ENCODE measurements at places on chromosomes 13 and 19. TPM values are rescaled to one million over a fixed set of nuclear protein-coding genes. Genes with fewer than 3 reads are reported as not detected.

The SELENOV gene
- total RNA-seq, result not detected

The GRIN2D gene
- total RNA-seq, result 0.15 TPM

The N4BP2L1 gene
- total RNA-seq, result 12.9 TPM

The OSCAR gene
- total RNA-seq, result 0.29 TPM

The SLITRK6 gene
- not detected for total RNA-seq

The FAM174C gene
- total RNA-seq, result 105 TPM

The PEG3 gene
- total RNA-seq, result not detected

The FLT3 gene
- not detected for total RNA-seq

The FFAR3 gene
- total RNA-seq, result 0.38 TPM

The UGGT2 gene
- total RNA-seq, result not detected

The ZNF575 gene
- 2.2 TPM for total RNA-seq

The SERTM1 gene
- total RNA-seq, result not detected

The CBARP gene
- 0.95 TPM for total RNA-seq

The PSG2 gene
- total RNA-seq, result not detected

The GRIN3B gene
- not detected for total RNA-seq

The TYK2 gene
- 199 TPM for total RNA-seq

The RPS16 gene
- 2,748 TPM for total RNA-seq

The TRAPPC5 gene
- total RNA-seq, result 71.1 TPM

The SOX1 gene
- total RNA-seq, result not detected

The MBD3L2 gene
- not detected for total RNA-seq

The TMEM161A gene
- total RNA-seq, result 30.4 TPM

The ZNF837 gene
- 1.7 TPM for total RNA-seq

The FGF22 gene
- total RNA-seq, result not detected

The SPATA13 gene
- total RNA-seq, result 54.7 TPM

The ARL11 gene
- 0.19 TPM for total RNA-seq

The ZIC5 gene
- total RNA-seq, result not detected

The TLE2 gene
- 3.1 TPM for total RNA-seq

The SHISA7 gene
- not detected for total RNA-seq

The MIA gene
- not detected for total RNA-seq

The FPR3 gene
- total RNA-seq, result not detected

The PINLYP gene
- total RNA-seq, result 15.1 TPM

The KLK15 gene
- not detected for total RNA-seq

The S1PR4 gene
- 44.4 TPM for total RNA-seq

The CD33 gene
- 0.13 TPM for total RNA-seq

The PRRG2 gene
- 1.4 TPM for total RNA-seq

The EXOC3L2 gene
- not detected for total RNA-seq

The ZNF208 gene
- total RNA-seq, result 2.2 TPM

The ZNF665 gene
- 4.3 TPM for total RNA-seq

The ZNF415 gene
- 0.84 TPM for total RNA-seq

The ZNF726 gene
- total RNA-seq, result 15.4 TPM

The HSPB6 gene
- not detected for total RNA-seq

The ELAVL3 gene
- not detected for total RNA-seq

The ZNF225 gene
- 3.2 TPM for total RNA-seq

The MAB21L1 gene
- not detected for total RNA-seq

The CEACAM20 gene
- not detected for total RNA-seq

The RAB20 gene
- total RNA-seq, result 2.3 TPM

The GPR183 gene
- 29.6 TPM for total RNA-seq

The IFNL1 gene
- total RNA-seq, result not detected

The FIZ1 gene
- total RNA-seq, result 17.4 TPM

The GPR42 gene
- total RNA-seq, result not detected

The PLVAP gene
- total RNA-seq, result not detected

The PLK5 gene
- not detected for total RNA-seq

The LSR gene
- total RNA-seq, result 25.3 TPM

The IZUMO2 gene
- not detected for total RNA-seq

The HMG20B gene
- total RNA-seq, result 44.9 TPM

The SHANK1 gene
- not detected for total RNA-seq

The CRLF1 gene
- total RNA-seq, result not detected
